Cerebellar cortex (tissue), 1 donor: ENCODE measurements at places on chromosomes 4 and X.

DNA sequence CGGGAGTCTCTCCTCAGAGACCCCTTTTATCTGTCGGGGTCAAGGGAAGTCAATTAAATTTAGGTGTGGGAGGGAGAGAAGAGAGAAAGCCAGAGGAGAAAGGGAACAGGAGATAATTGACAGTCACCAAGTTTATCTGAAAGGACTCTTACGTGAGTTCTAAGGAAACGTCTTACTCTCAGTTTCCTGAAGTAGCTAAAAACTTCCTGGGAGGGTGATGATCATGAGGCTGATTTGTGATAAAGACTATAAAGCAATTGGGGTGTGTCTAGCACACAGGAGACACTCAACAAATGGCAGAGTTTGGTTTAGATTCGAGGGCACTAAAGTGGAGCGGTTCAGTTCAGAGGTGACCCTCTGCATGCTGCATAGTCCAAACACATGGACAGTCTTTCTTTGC lies 254.1 kb downstream of the FBXW7 start:
- no peak for DNase-seq

DNA sequence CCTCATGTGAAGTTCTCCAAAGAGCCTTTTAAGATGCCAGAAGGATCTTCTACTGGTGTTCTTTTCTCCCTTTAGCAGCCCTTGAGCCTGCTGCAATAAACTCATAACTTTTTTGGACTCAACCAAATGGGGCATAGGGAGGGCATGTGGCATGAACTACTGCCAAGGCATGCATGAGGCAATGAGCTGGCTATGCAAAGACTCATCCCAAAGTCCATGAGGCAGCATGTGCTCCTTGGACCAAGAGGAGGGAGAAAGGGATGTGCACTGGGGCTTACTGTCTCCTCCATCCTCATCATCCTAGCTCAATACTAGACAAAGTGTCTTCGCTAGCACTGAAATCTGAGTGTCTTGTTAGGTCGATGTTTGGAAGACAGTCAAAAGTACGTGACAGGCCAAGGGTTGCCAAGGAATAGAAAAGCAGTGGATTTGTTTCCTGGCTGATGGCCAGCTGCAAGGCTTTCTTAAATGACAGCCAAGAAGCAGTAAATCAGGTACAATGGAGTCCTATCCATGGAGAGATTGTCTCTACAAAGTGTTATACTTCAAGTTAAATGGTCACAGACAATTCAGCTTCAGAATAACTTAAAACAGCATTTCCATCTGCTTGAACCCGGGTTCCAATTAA lies 44.5 kb upstream of the ATXN3L start:
- no peak for DNase-seq

DNA sequence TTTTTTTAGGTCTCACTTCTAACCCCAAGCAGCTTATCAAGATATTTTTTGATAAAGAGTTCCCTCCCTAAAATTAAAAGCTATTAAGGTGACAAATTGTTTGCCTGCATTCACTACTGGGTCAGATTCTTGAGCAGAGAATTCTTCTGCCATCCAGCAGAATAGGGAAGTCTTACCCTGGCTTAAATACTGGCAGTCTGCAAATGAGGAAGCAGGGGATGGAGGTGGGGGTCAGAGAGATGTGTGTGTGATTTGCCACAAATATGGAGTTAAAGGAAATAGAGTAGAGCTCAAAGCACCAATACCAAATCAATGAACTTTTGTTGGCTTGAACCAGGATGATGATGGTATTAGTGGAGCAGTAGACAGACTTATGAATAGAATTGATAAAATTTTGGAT lies 122.2 kb downstream of the ANXA5 start:
- DNase-seq, result no peak

GRCh38 chrX:13719192-13719856 lies 15.1 kb downstream of the TRAPPC2 start:
- no peak for DNase-seq

DNA sequence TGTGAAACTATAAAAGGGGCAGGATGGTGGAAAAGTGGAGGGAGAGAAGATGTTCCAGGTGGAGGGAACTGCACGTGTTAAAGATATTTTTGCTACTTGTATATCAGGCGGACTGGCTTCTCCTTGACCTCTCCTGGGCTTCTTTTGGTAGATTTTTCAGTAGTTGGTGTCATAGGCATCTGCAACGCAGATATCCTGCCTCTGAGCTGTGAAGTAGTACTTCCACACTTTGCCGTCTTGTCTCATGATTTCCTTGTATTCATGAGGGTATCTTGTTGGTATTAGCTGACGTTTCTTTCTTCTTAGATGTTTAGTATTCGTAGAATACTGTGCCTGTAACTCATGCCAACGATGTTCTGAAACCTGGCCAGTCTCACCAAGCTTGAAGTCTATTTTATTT lies 81.0 kb downstream of the WWC2 start:
- no peak for DNase-seq

DNA sequence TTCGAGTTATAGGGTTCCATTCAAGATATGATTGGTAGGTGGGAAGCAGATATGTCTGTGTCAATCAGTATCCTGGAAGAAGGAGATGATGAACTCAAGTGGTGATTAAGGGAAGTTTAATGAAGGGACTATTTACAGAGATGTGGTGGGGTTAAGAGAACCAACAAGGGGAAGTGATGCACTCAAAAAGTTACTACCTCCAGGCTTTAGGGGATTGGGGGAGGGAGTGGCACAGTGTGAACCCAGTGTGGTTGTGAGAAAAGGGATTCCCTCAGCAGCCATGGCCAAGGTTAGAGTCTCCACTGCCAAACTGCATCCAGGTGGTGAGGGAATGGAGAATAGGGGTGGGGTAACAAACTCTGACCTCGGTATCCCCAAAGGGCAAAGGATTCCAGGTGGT lies 27.9 kb downstream of the PKD2 start:
- DNase-seq, result no peak

GRCh38 chr4:37627263-37627662 lies 58.9 kb downstream of the RELL1 start:
- DNase-seq, result no peak

GRCh38 chr4:174828845-174829701 lies at the start of gene GLRA3:
Gene GLRA3, minus strand, starts transcription at chr4:174829247. Its CDS starts 436 bp downstream, at chr4:174828811.
- DNase-seq, result no peak

- DNase-seq, result no peak
These were observed 43.3 kb upstream of the PDGFC start for GRCh38 chr4:157014621-157015591.

DNA sequence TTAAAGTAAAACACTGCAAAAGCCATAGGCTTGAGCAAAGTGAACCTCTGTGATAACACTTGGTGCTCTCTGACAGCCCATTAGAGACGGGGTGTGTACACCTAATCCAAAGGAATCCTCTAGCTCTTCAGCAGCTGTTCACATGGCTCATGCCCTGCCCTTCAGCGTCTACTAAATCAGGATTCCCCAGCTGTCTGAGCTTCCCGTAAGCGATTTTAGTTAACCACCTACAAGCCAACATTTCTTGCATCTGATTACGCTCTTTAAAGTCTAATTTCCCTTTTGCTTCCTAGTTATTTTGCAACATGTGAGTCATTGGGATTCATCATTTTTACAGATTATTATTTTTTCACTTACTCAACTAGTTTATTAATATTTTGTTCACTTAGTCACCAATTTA lies 6.5 kb downstream of the DMD start:
- no peak for DNase-seq
